ENCODE measurements at places on chromosomes 7 and 10.

- no peak for DNase-seq
Measured at GRCh38 chr7:18020138-18020715, 7.4 kb downstream of the PRPS1L1 start.

DNA sequence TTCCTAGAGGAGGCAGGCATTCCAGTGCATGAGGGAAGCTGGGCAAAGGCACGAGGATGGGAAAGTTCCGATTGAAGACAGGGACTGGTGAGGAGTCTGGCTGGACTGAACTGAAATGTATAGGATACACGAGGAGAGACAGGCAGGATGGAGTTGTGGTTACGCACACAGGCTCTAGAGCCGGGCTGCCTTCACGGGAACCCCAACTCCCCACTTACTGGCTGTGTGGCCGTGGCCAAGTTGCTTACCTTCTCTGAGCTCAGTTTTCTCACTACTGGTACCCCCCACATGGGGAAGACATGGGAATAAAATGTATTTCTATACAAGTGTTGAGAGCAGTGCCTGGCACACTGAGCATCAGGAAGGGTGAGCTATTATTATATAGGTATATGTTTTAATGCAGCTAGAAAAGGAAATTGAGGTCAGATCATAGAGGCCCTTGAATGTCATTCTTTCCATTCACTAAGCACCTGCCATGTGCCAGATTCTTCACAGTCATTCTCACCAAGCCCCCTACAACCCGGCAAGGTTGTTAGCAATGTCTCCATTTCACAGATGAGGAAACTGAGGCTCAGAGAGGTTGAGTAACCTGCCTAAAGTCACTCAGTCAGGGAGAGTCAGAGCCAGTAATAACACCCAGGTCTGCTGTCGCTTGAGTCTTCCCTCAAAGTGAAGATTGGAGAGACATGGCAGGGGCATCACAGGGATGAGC lies 9.7 kb downstream of the CHST3 start:
- DNase-seq, result no peak

DNA sequence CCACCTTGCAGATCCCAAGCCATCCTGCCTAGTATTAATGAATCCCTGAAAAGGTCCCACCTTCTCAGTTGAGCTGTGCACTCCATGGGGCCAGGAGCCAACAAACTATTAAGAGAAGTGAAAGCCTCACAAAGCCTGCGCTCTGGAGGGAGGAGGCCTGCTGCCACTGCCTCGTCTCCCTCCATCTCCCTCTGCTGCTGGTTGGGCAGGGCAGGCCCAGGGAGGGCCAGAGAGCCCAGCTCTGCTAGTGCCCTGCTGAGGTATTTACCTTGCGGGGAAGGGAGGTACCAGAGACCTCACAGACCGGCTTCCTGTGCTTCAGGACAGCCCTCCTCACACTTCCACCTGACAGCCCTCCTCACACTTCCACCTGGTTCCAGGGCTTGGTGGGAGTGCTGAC lies 171.5 kb downstream of the SH3PXD2A start:
- DNase-seq, result no peak

- DNase-seq, result no peak
Measured at GRCh38 chr10:69632516-69633199, 2.6 kb downstream of the FAM241B start.

- DNase-seq, result no peak
Measured at GRCh38 chr7:122518488-122518887, 180.4 kb downstream of the RNF133 start.

- DNase-seq, result no peak
Measured at GRCh38 chr7:152677808-152678670, 2.1 kb upstream of the XRCC2 start.

- no peak for DNase-seq
Measured at GRCh38 chr7:111018447-111018846, 72.5 kb upstream of the LRRN3 start.

- no peak for DNase-seq
Measured at GRCh38 chr10:78864761-78865537, 203.8 kb upstream of the ZMIZ1 start.

GRCh38 chr7:40644454-40645188 lies 509.8 kb downstream of the SUGCT start:
- DNase-seq, result no peak

- no peak for DNase-seq
Measured at GRCh38 chr10:73646598-73647041, 5.3 kb upstream of the MYOZ1 start.

Data from activated naive CD4-positive, alpha-beta T cell (primary cell).